ENCODE measurements at places on chromosomes 5 and 9.

GRCh38 chr9:98290411-98290810 lies 35.0 kb upstream of the TBC1D2 start:
- no peak for DNase-seq

GRCh38 chr5:73201547-73202513 lies 28.8 kb downstream of the TMEM174 start:
- peak; percentile 61 for DNase-seq

GRCh38 chr9:97475059-97475458 lies 26.4 kb upstream of the TMOD1 start:
- no peak for DNase-seq

DNA sequence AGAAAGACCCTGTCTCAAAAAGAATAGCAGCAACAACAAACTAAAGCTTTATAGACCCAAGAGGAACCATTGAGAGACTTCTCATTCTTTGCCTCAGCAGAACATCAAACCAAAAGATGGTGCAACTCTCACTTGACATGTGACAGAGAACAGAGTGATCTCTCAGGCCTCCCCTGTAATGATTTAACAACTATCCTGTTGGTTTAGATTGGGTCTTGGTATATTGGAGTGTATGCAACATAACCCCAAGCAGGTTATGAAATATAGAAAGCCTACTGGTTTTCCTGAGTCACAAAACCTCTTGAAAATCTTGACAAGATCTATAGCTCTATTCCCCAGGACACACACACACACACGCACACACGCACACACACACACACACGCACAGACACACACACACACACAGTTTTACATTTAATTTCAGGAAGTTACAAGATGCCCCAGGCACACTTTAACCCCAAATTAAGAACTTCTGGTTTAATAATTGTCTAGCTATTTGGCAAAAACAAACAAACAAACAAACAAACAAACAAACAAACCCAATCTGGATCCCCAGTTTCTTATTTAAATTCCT lies 6.5 kb upstream of the FGF1 start:
- DNase-seq = no peak

DNA sequence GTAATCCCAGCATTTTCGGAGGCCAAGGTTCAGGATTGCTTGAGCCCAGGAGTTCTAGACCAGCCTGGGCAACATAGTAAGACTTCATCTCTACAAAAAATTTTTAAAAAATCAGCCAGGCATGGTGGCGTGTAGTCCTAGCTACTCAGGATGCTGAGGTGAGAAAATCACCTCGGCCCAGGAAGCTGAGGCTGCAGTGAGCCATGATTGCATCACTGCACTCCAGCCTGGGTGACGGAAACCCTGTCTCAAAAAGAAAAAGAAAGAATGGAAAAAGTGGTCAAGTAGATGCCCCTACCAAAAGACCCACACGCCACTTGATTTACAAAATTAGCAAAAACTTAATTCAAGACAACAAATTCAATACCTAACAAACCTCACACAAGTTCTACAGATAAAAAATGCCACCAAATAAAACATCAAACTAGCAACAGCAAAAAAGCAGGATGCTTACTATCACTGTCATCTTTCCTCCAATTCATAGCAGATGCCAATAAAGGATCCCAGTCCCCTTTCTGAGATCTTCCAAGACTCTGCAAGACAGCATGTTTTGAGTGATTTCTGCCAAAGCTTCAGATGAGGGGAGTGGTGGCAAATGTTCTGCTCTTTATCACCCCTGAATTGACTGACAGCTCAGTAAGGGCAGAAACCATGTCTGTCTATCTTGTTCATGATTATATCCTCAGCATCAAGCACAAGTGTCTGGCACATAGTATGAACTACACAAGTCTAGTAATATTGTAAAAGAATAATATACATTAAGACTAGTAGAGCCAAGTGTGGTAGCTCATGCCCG lies 34.2 kb upstream of the TESK1 start:
- no peak for DNase-seq

- DNase-seq = no peak
These were observed 1.9 kb downstream of the KDM3B start for GRCh38 chr5:138354387-138354786.

- no peak for DNase-seq
These were observed 1917.9 kb downstream of the EFNA5 start for GRCh38 chr5:105752801-105753200.

All from HuH-7.5 (cell line).